ENCODE measurements at places on chromosomes 5 and 9.

- H3K27me3 ChIP-seq = no peaks in the 10 kb centered on the region
- H3K36me3 ChIP-seq = peaks cover 3% of the 10 kb centered on the region
- H3K4me3 ChIP-seq = no peak overlapping the region
- no peaks in the 10 kb centered on the region for H3K4me1 ChIP-seq
Measured at GRCh38 chr9:130107234-130107861, 53.6 kb downstream of the GPR107 start.

GRCh38 chr5:59599729-59600128 lies 293.8 kb downstream of the PDE4D start:
- no peaks in the 10 kb centered on the region for H3K4me1 ChIP-seq
- no peaks in the 10 kb centered on the region for H3K27me3 ChIP-seq
- H3K36me3 ChIP-seq = no peaks in the 10 kb centered on the region
- H3K27ac ChIP-seq = no peak overlapping the region
- no peak overlapping the region for H3K4me3 ChIP-seq

DNA sequence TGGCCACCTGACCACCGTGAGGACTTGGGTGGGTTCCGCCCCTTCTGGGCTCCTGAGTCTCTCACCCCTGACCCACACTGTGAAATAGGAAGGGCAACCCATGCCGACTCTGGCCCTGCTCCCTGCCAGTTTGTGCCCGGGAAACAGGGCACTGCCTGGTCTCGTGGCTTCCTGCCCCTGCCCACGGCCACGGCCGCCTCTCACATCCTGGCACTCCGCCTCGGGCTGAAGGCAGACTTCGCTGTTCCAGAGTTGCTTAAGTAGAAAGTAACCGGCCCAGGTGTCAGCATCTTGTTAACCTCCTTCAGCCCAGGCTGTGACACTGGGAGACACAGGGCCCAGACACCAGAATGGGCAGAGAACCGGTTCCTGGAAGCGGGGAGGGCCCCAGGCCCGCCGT lies 68.7 kb upstream of the RNU6ATAC start:
- no peak for DNase-seq
- no peaks in the 10 kb centered on the region for H3K36me3 ChIP-seq
- H3K27me3 ChIP-seq = no peaks in the 10 kb centered on the region
- H3K4me3 ChIP-seq = no peak overlapping the region
- no peaks in the 10 kb centered on the region for H3K4me1 ChIP-seq

DNA sequence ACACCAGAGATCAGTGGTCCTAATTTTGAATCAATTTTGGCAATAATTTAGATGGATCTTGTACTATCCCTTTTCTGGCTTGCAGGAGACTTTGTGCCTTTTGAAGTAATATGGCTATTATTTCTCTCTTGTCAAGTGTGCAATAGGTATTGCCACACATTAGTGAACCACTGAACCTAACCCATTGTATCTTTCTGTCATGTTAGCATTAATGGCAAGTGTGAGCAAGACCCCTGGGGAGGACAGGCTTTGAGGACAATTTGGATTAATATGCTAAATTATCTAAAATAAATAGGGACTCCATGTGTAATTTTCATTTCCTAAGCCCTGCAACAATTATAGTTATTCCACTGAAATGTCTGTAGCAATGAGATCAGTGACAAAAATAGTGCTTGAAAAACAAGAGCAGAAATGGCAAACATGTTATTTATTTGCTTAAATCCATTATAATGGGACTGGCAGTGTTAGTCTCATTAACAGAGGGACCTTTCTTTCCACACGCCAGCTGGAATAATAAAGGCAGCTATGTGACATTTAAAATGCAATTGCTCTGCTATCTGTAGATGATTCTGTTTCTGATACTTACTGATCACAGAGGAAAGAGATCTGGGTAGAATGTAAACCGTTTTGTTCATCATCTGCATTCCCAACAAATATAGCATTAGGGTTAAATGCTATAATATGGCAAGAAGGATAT lies 753.3 kb upstream of the ZNF608 start:
- no peak overlapping the region for H3K27ac ChIP-seq
- no peaks in the 10 kb centered on the region for H3K27me3 ChIP-seq
- no peak overlapping the region for H3K4me3 ChIP-seq
- DNase-seq = no peak
- H3K36me3 ChIP-seq = no peaks in the 10 kb centered on the region
- H3K4me1 ChIP-seq = no peaks in the 10 kb centered on the region

- no peak overlapping the region for H3K4me3 ChIP-seq
- no peaks in the 10 kb centered on the region for H3K4me1 ChIP-seq
Measured at GRCh38 chr5:96121364-96121763, 159.7 kb upstream of the ELL2 start.

DNA sequence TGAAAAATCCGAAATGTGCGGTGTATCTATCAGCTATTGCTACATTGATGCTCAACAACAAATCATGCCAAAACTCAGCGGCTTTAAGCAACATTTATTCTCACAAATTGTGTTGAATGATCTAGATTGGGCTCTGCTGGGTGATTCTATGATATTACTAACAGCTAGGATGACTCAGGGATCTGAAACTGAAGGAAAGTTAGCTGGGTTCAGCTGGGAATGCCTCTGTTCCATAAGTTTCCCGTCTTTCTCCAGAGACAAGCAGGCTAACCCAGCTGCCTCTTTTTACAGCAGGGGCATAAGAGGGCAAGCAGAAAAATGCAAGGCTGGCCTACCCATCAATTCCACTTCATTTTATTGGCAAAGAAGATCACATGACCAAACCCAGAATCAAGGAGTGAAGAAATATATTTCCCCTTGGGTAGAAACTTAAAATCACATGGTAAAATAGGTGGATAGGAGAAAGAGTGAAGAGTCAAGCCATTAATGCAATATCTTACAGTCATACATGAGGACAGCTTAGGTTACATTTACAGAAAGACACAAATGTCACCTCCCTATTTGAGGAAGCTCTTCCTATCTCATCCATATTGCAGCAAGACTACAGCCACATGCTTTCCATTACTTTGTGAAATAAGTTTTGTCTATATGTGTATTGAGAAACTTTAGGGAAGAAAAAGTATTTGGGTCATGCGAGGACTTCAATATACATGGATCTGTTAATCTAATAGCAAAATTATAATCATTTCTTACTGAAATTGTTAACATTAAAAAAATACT lies 30.8 kb downstream of the IL7R start:
- no peaks in the 10 kb centered on the region for H3K4me1 ChIP-seq
- DNase-seq = no peak
- H3K36me3 ChIP-seq = no peaks in the 10 kb centered on the region
- no peak overlapping the region for H3K27ac ChIP-seq
- no peaks in the 10 kb centered on the region for H3K27me3 ChIP-seq

- H3K4me3 ChIP-seq = peak overlapping the region; percentile 83
- no peaks in the 10 kb centered on the region for H3K27me3 ChIP-seq
- no peaks in the 10 kb centered on the region for H3K4me1 ChIP-seq
- no peaks in the 10 kb centered on the region for H3K36me3 ChIP-seq
Measured at GRCh38 chr9:97632248-97632984, 752 bp downstream of the TSTD2 start.

- H3K36me3 ChIP-seq = no peaks in the 10 kb centered on the region
- no peak within 1 kb of the TSS for H3K27ac ChIP-seq
- peaks cover 10% of the 10 kb centered on the region for H3K27me3 ChIP-seq
Measured at GRCh38 chr9:130938652-130939404, at the start of gene FIBCD1. TSS of gene FIBCD1 (minus strand) at chr9:130939247. CDS start at chr9:130938607, 640 bp downstream.

DNA sequence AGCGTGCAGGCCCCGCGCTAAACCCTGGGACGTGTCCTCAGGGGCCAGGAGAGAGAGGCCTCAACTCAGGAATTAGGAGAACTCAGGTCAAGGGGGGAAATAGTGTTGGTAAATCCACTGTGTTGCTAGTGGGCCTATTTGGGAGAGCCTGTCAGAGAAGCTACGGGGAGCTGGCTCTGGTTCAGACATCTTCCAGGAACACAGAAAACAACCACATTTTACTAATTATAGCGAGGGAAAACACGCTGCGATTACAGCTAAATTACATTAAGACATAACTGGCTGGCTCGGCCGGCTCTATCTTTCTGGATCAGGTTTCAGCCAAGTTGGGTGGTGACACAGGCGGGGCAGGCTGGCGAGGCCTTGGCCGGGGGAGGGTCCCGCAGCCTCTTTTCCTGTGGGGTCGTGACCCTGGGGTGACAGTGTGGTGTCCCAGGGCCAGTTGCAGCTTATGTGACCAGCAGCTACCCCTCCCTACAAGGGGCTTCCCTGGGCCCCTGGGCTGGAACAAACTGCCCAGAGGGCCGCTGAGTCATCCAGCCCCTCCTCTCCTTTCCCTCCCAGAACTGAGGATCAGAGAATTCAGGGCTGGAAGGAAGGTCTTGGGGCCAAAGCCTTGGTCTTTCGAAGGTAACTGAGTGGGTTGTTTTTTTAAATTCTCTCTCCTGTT lies 75.1 kb downstream of the FGF18 start:
- no peak overlapping the region for H3K4me3 ChIP-seq
- no peak overlapping the region for H3K27ac ChIP-seq
- no peaks in the 10 kb centered on the region for H3K36me3 ChIP-seq
- H3K27me3 ChIP-seq = no peaks in the 10 kb centered on the region

- DNase-seq = no peak
- H3K36me3 ChIP-seq = no peaks in the 10 kb centered on the region
- no peaks in the 10 kb centered on the region for H3K4me1 ChIP-seq
Measured at GRCh38 chr5:115379622-115380344, 83.3 kb upstream of the CCDC112 start.

DNA sequence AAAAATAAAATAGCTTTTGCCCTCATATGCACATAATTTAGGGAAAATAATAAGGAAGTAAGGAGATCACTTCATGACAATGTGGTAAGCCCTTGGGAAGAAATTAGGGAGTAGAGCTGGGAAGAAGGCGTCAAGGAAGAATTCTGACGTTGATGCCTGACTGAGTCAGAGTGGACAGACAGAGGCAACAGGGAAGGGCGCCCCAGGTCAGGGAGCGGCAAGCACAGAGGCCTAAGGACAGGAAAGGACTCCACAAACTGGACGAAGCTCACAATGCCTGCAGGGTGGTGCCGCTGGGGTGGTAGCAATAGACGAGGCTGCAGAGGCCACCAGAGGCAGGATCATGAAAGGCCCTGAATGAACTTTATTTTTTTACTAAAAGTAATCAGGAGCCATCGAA lies 7.6 kb downstream of the DRD1 start:
- H3K27ac ChIP-seq = no peak overlapping the region
- H3K4me3 ChIP-seq = no peak overlapping the region
- H3K4me1 ChIP-seq = no peaks in the 10 kb centered on the region
- no peaks in the 10 kb centered on the region for H3K36me3 ChIP-seq

GRCh38 chr5:17024686-17025180 lies 88.6 kb upstream of the MYO10 start:
- peak; percentile 26 for DNase-seq
- no peak overlapping the region for H3K27ac ChIP-seq
- H3K4me1 ChIP-seq = peaks cover 4% of the 10 kb centered on the region
- H3K36me3 ChIP-seq = no peaks in the 10 kb centered on the region
- no peaks in the 10 kb centered on the region for H3K27me3 ChIP-seq

GRCh38 chr5:180105827-180106312 lies 34.3 kb upstream of the RNF130 start:
- H3K36me3 ChIP-seq = no peaks in the 10 kb centered on the region
- no peak overlapping the region for H3K27ac ChIP-seq
- DNase-seq = no peak
- H3K4me1 ChIP-seq = no peaks in the 10 kb centered on the region
- H3K27me3 ChIP-seq = no peaks in the 10 kb centered on the region

DNA sequence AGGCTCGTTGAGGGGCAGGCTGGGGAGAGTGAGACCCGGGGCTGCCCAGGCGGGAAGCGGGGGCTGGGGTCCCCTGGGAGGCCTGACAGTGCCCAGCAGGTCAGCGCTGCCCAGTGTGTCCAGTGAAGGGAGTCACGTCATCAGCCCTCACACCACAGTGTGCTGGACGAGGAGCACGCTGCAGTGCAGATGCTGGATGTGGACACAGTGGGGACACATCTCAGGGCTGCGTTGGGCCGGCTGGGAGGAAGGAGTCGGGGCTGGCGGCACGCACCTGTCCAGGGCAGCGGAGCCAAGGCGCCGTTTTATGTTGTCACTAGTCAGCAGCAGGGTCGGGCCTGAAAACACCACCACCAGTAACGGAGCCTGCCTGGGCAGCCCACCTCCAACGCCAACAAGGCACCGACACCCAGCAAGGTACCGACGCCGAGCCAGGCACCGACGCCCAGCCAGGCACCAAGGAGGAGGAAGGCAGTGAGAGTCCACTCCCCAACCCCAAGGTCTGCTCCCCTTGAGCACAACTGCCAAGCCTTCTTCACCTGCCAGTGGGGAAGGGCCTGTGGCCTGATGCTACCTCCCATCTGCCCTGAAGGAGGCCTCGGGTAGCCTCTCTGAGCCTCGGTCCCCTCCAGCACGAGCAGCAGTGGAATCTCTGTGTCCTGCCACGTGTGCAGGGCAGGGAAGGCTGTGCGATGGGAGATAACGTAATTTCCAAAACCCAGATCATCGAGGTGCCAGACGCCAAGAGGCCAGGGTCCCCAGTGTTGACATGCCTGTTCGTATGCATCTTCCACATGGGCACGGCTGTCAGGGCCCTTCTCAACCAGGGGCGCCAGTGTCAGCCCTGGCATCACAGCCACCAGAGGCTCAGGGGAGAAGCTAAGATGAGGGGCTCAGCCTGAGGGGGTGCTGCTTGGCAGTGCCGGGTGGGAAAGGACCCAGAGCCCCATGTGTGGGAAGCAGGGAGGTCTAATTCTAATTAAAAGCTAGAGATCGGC lies 21.9 kb upstream of the NSMF start:
- no peaks in the 10 kb centered on the region for H3K36me3 ChIP-seq
- no peak for DNase-seq
- H3K4me3 ChIP-seq = no peak overlapping the region
- no peaks in the 10 kb centered on the region for H3K27me3 ChIP-seq

GRCh38 chr9:129232839-129233591 lies 55.0 kb upstream of the IER5L start:
- H3K27me3 ChIP-seq = no peaks in the 10 kb centered on the region
- H3K4me1 ChIP-seq = no peaks in the 10 kb centered on the region
- no peak overlapping the region for H3K4me3 ChIP-seq
- H3K36me3 ChIP-seq = no peaks in the 10 kb centered on the region
- H3K27ac ChIP-seq = no peak overlapping the region

DNA sequence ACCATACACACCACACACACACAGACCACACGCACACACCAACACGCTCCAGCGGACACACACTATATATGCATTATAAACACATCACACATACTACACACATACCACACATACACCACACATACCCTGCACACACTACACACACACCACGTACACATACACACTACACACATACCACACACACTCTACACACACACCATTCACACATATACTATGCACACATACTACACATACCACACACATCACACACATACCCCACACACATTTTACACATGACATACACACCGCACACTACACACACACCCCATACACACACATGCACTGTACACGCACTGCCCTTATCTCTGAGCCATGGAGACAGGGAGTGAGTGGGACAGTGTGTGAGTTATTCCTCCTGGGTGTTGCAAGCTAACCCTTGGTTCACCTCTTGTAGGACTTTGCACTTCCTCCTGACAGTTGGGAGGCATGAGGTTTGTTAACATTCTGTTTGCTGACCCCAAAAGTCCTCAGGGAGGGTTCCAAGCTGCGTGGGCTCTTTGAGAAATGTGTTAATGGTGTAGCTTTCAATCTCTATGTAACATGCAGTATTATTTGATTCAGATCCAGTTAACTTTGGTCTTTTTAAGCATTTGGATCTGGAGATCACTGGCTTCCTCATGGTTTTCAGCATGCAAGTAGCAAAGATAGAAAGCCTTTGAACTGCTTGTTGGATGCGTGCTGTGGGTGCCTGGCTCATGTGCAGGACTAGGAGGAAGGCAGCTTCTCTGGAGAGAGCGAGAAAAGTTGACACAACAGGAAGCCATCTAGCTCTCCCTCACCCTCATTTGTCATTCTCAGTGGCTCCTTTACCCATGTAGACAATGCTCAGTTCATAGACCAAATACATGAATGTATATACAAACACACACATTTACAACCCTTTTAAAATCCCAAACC lies 13.7 kb downstream of the IL31RA start:
- H3K4me1 ChIP-seq = no peaks in the 10 kb centered on the region
- H3K27ac ChIP-seq = no peak overlapping the region
- no peaks in the 10 kb centered on the region for H3K27me3 ChIP-seq
- H3K4me3 ChIP-seq = no peak overlapping the region
